Upper lobe of right lung (tissue), 1 donor: ENCODE measurements at places on chromosomes 1 and 21.

GRCh38 chr1:203768256-203768655 lies 3.3 kb downstream of the LAX1 start:
- DNase-seq: no peak

DNA sequence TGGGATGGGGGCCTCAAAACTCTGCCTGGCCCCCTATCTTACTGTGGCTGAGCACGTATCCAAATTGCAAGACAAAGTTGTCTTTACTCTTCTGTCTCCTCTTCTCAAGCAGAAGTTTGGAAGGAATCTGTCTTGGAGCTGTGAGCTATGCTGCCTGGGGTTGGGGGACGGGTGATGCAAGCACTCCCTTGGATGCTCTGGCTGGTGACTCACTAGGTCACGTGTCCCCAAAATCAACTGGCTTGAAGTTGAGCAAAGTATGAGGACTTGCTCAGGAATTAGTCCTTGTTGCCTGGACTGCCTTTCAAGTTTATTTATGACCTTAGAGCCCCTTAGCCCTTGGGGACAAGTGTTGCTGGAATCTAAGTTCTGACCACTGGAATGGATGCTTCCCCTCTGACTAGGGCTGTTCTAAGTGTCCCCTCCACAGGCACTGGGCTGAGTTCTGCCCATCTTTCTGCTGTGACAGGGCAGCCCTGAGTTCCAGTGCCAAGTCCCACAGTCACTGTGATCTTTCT lies 269.5 kb downstream of the HHAT start:
- DNase-seq: no peak

DNA sequence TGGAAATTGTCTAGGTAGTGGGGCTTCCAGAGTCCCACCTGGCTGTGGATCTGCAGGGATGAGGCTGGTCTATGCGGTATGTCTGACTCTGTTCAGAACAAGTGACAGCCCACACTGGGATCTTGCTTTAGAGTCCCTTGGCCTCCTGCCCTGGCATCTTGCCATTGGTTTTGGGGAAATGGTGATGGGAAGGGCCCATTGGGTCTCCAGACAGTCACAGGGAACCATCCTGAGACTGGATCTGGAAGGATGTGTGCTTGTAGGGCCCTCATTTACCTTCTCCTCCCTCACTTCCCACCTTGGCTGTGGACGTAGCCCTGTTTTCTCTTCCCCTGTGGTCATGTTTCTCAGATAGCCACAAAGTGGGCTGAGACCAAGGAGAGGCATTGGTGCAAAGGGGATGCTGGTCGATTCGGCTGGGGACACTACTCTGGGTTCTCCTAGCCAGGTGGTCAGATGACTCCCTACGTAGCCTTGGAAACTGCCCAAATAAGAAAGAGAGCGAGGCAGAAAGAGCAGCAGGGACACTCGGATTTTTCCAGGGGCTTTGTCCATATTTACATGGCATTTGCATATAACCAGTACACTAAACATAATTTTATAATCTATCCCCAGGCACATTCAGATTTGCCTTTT lies 15.1 kb downstream of the SOX13 start:
- DNase-seq: no peak

DNA sequence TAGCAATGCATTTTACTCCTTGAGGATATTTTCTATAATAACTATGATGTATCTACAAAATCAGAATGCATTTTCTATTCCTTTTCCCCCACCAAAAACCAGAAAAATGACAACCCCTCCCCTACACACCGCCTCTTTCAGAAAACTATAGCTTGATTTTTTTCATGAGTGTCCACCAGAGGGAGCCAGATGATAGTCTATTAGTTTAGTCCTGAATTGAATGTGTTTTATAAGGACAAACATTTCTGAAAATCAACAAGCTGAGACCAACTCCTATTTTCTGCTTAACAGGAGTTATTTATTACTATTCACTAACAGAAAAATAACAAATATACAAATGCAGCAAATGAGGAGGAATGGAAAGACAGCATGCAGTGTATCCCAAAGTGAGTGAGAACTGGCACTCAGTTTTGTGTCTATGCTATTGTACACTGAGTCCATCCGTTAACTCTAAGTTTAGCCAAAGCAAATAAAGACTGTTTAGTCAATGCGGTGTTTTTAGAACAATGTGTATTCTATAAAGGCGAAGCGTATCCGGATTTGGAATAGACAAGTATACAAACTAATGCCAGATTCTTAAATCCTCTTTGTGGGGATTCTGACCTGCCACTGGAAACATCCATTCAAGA lies 182.6 kb downstream of the VAV3 start:
- DNase-seq: no peak

- DNase-seq: no peak
These were observed 19.8 kb downstream of the CCT8 start for GRCh38 chr21:29053656-29054055.

- DNase-seq: no peak
These were observed 143.7 kb downstream of the PRDM16 start for GRCh38 chr1:3212453-3213355.

- no peak for DNase-seq
These were observed 36.0 kb upstream of the LRRN2 start for GRCh38 chr1:204721373-204722055.

DNA sequence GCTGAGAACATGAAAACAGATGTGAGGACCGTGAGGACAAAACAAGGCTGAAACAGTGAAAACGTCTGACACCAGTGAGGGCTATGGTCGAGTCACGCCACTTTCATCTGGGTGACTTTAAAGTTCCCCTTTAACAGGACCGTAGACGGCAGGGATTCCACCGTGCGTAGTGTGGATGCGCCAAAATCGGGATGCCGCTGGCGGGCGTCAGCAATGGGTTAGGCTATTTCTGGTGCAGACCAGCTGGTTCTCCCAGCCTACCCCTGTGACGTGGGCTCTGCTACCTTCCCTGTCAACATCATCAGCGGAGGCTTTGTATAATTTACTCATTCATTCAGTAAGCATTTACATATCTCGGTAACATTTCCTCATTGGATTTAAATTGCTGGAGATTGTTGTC lies 246.6 kb upstream of the AJAP1 start:
- DNase-seq: no peak

DNA sequence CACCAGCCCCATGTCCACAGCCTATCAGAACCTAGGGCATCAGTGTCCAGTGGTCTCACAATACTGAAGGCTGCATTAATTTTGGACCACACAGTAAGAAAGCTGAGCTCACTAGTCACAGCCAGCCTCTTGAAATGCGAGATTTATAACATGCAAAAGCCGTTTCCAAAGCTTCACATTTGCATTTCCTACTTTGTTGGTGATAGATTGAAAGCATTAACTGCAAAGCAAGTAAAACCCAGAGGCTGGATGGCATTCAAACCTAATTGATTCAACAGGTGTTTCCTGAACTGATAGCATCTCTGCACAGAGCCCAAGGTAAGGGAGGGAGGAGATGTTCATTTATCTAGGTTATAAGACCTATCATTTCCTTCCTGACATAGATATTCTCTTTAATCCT lies 410.1 kb downstream of the OMA1 start:
- no peak for DNase-seq

- no peak for DNase-seq
These were observed 59.1 kb downstream of the BCL9 start for GRCh38 chr1:147600119-147601111.

- DNase-seq: no peak
These were observed 269.4 kb downstream of the PTPRU start for GRCh38 chr1:29505532-29506220.

GRCh38 chr1:162376691-162377090 lies at the start of gene SPATA46:
Gene SPATA46 (minus strand): TSS chr1:162376854. CDS start chr1:162376790, 64 bp downstream.
- no peak for DNase-seq

DNA sequence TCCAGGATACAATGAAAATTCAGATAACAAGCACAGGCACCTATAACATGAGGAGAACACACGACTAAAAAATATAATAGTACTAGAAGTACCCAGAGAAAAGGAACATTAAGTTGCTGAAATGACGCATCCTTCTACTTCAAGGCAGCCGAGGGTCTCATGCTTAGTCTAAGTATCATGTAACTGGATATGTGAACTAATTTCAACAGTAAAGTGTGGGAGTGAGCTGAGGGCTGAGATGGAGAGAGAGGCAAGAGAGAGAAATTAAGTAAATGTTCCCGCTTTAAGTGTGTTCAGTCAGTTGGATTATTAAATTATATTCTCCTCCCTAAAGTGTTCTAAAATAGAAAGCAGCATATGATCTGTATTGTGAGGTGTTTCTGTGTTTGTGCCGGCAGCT lies 152.2 kb upstream of the KRTAP19-8 start:
- DNase-seq: no peak

GRCh38 chr1:210213335-210213734 lies 19.3 kb upstream of the SERTAD4 start:
- no peak for DNase-seq

DNA sequence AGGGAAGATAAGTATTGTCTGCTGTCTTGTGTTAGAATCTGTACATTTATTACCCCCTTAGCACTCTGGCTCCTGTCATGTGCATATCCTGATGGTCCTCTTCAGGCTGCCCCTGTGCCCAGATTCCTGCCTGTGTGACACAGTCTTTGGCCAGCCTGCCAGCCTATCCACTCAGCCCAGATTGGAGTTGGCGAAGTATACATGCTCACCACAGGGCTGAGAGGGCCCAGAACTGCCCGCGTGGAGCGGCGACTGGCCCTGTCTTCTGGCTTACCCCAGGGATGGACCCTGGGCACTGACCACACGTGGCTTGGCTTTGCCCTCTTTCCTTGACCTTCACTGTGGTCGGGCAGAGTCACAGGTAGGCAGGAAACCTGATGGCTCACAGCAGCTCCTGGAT lies 11.4 kb downstream of the RNF220 start:
- no peak for DNase-seq

DNA sequence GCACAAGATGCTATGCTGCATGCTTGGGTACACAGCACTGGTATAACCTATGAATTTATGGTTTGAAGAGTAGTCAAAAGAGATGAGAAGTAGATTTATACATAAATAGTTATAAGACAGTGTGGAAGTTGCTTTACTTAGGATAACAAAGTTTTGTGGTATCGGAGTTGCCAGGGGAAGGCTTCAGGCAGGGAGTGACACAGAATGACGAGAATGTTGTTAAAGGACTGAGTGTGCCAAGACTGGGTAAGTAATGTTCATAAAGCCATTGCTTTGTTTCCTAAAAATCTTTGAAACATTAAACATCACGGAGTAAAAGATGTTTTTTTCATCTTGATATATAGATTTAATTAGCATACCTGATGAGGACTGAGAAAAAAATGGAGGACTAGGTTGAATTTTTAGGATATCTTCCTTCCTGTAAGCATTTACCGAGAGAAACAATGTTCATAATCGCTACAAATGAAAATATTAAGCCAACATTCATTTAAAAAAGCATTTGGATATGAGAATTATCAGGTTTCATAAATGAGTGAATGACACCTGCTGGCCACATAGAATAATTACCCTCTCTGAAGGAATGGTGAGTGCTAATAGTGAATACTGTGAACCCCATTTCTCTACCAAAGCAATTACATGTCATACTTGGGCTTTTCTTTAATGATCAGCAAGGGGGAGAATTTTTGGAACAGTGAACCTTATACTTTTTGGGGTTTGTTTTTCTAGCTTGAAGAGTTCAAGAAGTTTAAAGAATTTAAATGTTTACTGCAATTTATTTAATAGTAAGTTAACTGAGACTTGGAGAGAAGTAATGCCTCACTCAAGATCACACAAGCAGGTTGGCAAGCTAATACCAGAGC lies 28.4 kb downstream of the EXTL2 start:
- no peak for DNase-seq

DNA sequence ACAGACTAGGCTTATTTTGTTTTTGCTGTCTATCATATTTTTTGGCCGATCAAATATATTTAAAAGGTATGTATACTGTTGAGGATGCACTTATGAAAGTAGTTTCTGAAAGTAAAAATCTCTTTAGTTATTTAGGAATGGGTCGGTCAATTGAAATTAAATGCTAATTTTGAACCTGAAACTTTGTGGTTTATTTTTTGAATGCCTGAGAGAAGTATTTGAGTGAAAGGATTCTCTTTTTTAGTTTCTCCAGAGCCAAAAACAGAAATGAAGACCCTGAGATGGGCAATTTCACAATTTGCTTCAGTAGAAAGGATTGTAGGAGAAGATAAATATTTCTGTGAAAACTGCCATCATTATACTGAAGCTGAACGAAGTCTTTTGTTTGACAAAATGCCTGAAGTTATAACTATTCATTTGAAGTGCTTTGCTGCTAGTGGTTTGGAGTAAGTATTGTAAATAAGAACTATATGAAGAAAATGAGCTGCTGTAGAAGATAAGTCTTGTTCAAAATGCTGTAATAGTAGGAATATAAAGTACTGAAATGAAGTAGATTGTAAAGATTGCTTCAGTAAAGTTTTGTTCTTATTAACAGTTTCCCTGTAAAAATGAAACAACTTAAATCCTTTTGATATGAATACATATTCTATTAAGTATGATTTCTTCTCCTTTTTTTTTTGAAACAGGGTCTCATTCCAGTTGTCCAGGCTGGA lies 11.5 kb downstream of the USP1 start:
- no peak for DNase-seq
